Panc1 (cell line): ENCODE measurements at places on chromosomes 7 and 10.

DNA sequence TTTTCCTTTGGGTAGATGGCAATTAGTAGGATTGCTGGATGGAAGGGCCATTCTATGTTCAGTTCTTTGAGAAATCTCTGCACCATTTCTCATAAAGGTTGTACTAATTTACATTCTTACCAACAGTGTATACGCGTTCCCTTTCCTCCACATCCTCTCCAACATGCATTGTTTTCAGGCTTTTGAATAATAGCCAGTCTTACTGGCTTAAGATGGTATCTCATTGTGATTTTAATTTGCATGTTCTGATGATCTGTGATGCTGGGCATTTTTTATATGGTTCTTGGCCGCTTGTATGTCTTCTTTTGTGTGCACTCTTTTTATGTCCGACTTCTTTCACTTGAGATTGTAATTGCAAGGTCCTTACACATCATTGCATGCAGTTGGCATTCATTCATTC lies 11.7 kb downstream of the CLIP2 start:
- no peak for DNase-seq

- no peak for DNase-seq
These were observed 9.9 kb upstream of the TEX36 start for GRCh38 chr10:125692601-125693523.

DNA sequence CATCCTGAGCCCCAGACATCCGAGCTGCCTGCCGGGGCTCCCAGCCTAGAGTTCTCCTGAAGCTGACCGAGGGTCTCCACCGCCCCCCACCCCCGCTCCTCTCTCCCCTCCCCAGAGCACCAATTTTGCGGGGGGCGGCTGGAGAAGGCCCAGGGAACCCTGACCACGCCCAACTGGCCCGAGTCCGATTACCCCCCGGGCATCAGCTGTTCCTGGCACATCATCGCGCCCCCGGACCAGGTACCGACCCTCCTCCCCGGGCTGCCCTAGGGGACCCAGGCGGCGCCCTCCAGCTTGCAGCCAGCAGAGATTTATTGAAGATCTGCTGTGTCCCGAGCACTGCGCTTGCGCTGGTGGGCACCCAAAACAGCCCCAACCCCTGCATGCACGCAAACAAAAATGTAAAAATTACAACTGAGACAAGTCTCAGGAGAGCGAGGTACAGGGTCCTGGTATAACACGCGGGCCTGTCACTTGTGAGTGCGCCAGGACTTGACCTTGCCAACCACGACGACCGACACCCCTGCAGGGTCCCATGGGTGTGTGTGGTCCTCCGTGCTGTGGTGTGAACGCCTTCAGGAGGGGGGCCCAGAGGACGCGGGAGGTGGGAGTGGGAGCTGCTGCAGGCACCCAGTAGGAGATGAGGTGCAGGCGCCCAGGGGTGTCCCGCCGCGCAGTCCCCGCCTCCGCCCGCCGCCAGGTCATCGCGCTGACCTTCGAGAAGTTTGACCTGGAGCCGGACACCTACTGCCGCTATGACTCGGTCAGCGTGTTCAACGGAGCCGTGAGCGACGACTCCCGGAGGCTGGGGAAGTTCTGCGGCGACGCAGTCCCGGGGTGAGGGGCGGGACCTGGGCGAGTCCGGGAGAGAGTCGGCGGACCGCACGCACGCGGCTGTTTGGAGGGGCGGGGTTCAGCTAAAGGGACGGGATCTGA lies 3.1 kb downstream of the PCOLCE start:
- no peak for DNase-seq

GRCh38 chr7:2645274-2645868 lies 13.6 kb downstream of the TTYH3 start:
- DNase-seq = no peak

- no peak for DNase-seq
These were observed 12.8 kb downstream of the ANKRD22 start for GRCh38 chr10:88838766-88839350.

DNA sequence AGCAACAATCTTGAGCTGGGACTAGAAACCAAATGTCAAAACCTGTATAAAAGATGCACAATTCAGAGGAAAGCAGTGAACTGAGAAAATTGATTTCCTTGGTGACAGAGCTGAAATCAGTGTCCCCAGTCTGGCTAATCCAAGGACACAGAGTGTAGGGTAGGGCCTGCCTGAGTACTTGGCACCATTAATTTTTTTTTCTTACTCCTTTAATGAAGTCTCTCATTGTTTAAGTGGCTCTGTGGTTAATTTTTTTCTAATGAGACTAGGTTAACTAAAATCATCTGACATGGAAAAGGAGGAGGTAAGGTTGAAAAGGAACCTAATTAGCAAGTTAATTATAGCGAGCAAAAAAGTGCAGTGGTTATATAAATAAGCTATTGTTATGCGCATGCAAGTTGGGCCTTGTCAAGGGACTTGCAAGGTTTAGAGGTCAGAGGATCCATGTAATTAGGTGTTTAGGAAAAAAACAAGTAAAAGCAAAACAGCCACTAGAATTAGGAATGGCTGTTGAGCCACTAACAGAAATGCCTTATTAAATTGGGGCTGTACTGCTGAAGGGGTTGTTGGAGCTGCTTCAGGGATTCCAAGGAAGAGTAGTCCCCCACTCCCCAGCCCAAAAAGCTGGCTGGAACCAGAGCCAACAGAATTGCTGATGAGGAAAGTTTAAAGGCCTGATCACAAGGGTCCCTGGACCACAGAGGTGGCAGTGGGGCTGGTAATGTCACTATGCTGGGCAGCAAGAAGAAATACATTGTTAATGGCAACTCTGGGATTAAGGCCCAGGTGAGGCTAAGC lies 58.9 kb upstream of the STRIP2 start:
- DNase-seq = no peak

DNA sequence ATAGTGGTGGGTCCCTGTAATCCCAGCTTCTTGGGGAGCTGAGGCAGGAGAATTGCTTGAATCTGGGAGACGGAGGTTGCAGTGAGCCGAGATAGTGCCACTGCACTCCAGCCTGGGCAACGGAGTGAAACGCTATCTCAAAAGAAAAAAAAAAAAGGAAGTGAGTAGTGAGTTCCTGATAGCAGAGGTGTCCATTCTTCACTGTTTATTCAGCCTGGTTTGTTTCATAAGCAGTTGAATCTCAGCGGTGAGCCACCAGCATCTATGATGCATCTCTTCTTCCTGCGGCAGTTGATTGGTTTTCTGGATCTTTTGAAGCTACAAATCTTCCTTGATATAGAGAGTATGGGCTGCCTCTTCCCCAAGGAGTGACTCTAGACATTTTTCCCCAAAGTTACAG lies 316.1 kb upstream of the MTPN start:
- no peak for DNase-seq

DNA sequence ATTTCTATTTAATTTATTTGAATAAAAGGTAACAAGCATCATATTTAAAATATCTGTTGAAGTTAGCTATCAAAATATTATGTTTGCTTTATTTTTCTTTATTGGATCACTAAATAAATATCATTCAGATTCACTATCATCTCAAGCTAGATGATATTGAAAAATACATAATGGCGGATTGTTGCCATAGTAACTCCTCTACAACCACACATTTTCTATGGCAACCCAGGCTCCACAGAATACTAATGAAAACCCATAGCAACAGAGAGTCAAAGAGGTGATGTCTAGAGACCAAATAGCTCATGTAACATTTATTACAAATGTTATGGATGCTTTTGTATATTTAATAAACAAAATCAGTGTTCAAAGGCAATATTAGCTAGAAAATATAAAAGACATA lies 148.9 kb upstream of the CDK1 start:
- DNase-seq = no peak

GRCh38 chr7:33048257-33048656 lies 14.3 kb downstream of the NT5C3A start:
- DNase-seq = no peak

DNA sequence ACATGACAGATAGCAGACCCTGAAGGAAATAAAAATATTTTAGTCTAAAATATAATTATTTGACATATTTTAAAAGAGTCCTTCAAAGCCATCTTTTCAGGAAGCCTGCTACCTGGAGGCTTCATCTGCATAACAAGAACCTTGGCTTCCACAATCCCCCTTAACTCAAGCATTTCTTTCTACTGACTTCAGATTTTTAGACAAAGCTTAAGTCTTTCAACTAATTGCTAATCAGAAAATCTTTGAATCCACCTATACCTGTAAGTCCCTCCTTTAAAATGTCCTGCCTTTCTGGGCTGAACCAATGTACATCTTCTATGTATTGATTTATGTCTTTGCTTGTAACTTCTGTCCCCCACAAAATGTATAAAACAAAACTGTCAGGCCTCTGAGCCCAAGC lies 23.5 kb upstream of the PRF1 start:
- no peak for DNase-seq

DNA sequence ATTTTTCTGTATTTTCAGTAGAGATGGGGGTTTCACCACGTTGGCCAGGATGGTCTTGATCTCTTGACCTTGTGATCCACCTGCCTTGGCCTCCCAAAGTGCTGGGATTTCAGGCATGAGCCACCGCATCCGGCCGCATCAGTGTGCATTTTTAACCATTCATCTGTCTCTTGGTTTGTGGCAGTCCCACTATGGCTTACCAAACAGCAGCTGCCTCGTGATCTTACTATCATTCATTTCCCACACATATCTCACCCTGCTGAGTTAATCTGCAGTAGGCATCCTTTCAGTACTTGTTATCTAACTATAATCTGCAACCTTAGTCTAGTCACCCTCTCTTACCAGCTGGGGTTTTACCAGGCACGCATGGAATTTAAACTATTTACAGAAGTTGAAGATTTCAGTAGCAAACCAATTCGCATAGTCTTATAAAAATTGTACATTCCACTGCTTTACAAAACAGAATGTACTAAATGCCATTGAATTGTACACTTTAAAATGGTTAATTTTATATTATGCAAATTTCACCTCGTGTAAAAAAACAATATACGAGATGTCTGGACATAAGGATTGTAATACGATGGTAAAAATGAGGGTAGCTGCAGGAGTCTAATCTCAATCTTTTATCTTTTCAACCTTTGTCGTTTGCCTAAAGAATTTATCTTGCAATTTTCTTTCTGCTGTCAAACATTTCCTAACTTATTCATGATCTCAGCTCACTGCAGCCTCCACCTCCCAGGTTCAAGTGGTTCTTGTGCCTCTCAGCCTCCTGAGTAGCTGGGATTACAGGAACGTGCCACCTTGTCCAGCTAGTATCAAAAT lies 4.6 kb upstream of the TBC1D12 start:
- no peak for DNase-seq

- DNase-seq = no peak
These were observed 259.4 kb downstream of the STK31 start for GRCh38 chr7:23969443-23969842.

DNA sequence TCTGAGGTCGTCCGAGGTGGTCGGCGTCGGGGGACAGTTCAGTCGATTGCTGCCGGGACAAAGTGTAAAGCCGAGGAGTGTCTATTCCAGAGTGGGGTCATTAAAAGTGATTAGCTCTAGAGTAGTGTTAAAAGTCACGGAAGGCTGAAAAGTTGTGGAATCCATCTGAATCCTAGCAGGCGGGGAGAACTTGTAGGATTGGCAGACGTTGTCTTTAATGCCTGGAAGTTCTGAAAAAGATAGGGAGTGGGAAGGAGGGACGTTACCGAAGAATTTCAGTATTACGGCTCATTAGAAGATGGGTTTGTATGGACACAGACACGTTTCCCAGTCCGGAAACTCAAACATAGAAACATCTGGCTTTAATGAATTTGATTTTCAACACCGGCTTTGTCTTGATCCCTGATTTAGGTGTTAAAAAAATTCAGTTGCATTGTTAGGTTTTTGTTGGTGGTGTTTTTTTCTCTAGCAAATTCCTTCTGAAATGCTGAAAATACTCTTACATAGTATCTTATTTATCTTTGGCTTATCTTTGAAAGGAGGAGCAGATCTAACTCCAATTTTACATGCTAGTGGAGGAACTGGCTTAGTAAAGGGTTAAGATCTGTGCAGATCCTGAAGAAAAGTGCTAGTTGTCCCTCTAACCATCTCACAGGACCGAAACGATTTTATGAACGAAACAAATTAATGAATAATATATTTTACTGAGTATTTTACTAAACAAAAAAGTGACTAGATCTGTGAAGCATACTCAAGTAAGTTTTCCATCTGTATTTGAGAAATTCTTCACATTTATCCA lies 900 bp downstream of the MKLN1 start:
- no peak for DNase-seq

DNA sequence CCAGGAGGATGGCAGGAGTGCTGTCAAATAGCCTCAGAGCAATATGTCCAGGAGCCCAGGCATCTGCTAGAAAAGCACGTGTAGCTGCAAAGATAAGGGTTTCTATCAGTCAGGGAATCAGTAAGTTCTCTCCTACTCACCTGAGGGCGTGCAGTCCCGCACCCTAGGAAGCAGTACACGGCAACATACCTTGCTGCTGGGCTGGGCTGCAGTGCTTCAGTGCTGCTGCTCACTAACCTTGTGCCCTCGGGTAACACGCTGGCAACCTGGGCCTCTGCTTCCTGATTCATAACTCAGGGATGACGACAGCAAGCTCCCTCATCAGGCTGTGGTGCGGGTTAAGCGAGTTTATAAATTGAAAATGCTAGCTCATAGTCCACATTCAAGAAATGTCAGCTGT lies 29.5 kb upstream of the CCNY start:
- DNase-seq = no peak

DNA sequence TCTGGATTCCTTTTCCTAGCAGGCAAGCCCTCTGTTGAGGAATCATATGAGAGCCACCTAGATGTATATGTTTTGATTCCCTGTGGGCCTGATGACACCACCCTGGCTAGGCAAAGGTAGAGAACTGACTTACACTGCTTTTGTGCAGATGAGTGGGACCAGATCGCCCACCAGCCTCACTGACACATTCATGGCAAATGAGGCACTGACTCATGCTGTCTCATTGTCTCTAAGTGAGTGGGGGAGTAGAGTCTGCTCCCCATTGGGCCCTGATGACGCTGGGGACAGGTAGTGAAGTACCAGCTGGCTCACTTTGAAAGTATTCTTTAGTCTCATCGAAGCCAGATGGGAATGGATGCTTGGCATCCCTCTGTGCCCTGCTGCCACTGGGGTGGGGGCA lies 326.3 kb downstream of the ABCA13 start:
- no peak for DNase-seq

- DNase-seq = no peak
These were observed 76.0 kb upstream of the CTTNBP2 start for GRCh38 chr7:117949232-117949631.

DNA sequence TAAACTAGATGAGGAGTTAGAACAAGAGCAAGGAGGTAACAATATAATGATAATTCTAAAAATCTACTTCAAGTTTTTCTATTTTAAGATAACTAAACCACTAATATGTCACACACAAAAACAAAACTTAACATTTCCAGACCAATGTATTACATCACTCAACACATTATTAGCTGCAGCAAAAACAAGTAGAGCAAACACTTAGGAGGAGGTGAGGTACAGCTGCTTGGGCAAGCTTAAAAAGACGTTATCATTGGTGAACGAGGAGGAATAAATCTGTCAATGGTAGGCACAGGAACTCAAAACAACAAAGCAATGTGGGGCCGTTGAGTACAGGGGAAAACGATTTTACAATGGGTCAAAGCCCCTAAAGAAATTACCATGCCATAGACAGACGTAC lies 58.8 kb downstream of the EZH2 start:
- no peak for DNase-seq

GRCh38 chr10:50275650-50276235 lies 24.4 kb upstream of the ASAH2 start:
- DNase-seq = peak; percentile 13

- DNase-seq = no peak
These were observed 171.3 kb downstream of the TPST1 start for GRCh38 chr7:66376264-66376945.
